ENCODE measurements at places on chromosomes 3 and 15. TPM values are rescaled to one million over a fixed set of nuclear protein-coding genes. Genes with fewer than 3 reads are reported as not detected.

The IGDCC3 gene
- total RNA-seq, result not detected

The C15orf62 gene
- total RNA-seq, result 0.44 TPM

The ARPIN gene
- total RNA-seq, result not detected

The BNC1 gene
- not detected for total RNA-seq

The PLSCR5 gene
- total RNA-seq, result not detected

The IL5RA gene
- 0.38 TPM for total RNA-seq

The TGM5 gene
- total RNA-seq, result not detected

The RBP2 gene
- not detected for total RNA-seq

Measured in activated CD8-positive, alpha-beta memory T cell treated with anti-CD3 and anti-CD28 coated beads for 36 hours (primary cell).